Stimulated activated CD4-positive, alpha-beta T cell treated with anti-CD3 and anti-CD28 coated beads, Interleukin-4, amount 100 ng/mL, for 4 hours (primary cell): ENCODE measurements at places on chromosomes 4 and X.

DNA sequence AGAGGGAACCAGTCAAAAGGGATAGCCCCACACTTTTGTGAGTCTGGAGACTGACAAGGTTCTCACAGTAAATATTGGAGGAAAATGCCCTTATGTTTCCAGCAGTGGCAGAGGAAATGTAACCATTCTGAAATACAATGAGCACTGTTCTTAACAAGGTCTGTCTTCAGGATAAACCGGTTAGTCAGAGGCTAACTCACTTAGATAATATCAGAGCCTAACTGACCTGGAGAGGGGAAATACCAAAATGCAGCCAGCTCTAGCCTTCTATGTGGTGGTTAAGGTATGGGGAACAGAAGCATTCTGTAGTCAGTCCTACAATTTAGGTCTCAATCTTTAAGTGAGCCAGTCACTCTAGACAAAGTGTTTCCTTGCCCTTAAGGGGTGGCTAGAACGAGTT is 70.8 kb downstream of the TBCK start:
- no peak for DNase-seq

DNA sequence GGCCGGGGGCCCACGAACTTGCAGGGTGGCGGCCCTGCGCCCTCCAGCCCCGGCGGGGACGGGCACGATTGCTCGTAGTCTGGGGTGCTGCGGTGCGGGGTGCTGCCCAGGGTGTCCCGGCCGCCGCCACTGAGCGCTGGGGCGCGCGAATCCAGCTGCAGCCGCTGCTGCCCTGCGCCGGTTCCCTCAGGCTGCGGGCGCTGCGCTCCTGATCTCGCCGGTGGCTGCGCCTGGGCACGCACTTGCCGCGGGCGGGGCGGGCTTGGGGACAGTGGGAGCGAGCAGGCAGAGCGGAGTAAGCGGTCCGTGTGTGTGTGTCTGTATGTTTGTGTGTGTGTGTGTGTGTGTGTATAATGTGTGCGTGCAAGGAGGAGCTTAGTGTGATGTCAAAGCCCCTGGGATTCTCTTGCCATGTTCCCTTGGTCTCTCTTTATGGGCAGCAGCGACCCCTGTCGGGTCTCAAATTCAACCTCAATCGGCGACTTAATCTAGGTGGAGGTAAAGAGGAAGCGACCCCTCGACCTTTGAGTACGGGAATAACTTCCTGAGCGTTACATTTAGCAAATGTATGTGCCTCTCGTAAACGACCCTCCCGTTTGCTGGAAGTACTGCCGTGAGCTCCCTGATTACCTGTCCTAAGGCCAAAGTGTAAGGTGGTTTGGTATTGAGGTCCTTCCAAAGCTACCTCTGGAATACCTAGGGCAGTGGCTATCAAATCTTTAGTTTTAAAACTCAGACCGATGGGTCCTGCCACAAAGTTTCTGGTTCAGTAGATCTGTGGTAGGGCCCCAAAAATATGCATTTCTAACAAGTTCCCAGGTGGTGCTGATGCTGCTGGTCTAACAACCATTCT is at the start of gene RNF150:
TSS of gene RNF150 (minus strand) at position 324 of the 853 bp plus-strand sequence.
- DNase-seq, result peak; percentile 20

- no peak for DNase-seq
Measured at GRCh38 chrX:13638826-13639225, 14.1 kb upstream of the TCEANC start.

- no peak for DNase-seq
Measured at GRCh38 chr4:120948382-120948781, 25.9 kb upstream of the PRDM5 start.

- no peak for DNase-seq
Measured at GRCh38 chrX:99973572-99974226, 436.4 kb downstream of the PCDH19 start.

DNA sequence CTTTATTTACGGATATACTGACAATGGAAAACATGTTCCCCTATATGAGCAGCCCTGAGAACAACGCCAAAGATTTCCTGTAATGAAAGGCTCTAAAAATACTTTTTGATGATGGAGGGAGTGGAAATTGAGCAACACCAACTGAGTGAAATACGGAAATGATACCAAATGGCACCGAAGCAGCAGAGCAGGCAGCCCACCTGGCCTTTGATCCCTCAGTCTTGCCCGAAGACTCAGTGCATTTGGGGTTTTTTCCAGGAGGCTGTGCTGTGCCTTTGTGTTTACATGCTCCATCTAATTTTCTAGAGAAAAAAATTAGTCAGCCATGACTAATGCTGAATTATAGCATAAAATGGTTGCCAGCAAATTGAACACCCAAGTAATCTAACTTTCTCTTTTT is 169.9 kb upstream of the RBPJ start:
- peak; percentile 21 for DNase-seq

- no peak for DNase-seq
Measured at GRCh38 chrX:37846141-37846540, 1.2 kb downstream of the DYNLT3 start.

DNA sequence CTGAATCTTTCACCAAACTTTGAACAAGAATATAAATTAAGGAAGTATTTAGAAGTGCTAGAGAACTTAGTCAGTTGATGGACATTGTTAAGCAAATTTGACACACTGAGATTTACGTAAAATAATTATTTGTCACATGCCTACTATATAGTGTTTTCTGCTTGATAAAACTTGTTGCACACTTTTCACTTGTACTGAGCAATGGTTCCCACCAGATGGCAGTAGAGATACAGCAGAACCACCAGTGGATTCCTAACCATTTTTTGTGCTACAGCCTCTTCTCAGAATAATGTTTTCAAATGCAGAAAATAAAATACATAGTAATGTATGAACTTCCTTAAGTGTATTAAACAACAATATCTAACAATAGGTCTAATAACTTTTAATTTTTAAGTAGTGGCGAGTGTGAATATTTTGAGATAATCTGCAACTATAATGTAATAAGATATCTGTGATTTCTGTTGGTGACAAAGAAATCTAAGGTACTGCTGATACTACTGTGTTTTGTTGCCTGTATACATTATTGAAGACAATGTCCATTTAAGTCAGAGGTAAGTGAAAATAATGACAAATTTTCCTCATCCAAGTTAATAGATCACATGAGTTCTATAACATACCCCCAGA is 81.2 kb downstream of the APOOL start:
- DNase-seq, result no peak

DNA sequence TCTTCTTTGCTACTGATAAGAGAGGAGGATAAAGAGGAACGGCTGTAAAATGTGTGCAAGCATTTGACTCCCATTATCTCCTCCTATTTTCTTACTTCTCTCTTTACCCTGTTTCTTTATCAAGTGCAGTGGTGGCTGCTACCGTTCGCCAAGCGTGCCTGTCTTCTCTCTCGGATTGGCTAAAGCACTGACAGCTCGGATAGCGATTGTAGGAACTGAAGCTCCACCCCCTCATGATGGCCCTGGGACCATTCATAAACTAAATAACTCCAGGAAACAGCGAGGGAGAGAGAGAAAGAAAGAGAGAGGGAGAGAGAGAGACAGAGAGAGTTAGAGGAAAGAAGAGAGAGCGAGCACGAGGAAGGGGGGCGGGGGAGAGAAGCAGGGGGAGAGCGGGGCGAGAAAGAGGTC is 305 bp upstream of the MAB21L2 start:
- no peak for DNase-seq

GRCh38 chrX:4570151-4570550 is 856.7 kb upstream of the PRKX start:
- no peak for DNase-seq

DNA sequence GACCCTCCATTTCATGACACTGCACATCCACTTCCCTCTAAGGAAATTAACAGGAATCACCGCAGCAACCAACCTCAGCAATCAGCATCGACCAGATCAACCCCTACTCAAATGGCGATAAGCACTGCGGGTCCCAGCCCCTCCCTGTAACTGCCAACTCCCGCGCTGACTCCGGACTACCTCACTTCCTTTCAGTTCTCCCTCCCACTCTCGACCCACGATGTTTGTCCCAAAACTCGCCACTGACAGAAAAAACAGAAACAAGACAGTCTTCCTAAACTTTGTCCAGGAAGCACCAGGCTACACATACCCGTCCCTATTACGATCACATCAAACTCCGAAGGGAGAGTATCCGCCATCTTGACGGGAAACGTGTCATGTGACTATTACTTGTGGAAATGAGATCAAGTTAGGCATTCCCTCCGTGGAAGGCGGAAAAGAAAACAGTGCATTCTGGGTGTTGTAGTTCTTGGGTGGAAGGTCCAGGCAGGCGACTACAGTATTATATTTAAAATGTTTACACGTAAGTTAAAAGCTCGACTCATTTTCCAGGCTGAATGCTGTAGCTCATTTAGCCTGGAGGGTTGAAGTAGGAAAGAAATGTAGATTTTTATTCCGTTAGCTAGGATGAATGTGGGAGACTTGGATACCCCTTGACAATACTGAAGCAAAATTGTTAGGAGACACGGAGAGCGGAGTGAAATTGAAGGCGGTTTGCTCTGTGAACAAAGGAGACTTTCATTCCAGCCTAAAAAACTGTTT is at the start of gene CHM:
TSS of gene CHM (minus strand) at position 385 of the 762 bp plus-strand sequence. CDS start at position 359, 26 bp downstream.
- DNase-seq, result peak; percentile 26

GRCh38 chrX:153491351-153491914 is 3.3 kb upstream of the BGN start:
- no peak for DNase-seq

- no peak for DNase-seq
Measured at GRCh38 chr4:145056325-145057130, 41.5 kb downstream of the ANAPC10 start.

DNA sequence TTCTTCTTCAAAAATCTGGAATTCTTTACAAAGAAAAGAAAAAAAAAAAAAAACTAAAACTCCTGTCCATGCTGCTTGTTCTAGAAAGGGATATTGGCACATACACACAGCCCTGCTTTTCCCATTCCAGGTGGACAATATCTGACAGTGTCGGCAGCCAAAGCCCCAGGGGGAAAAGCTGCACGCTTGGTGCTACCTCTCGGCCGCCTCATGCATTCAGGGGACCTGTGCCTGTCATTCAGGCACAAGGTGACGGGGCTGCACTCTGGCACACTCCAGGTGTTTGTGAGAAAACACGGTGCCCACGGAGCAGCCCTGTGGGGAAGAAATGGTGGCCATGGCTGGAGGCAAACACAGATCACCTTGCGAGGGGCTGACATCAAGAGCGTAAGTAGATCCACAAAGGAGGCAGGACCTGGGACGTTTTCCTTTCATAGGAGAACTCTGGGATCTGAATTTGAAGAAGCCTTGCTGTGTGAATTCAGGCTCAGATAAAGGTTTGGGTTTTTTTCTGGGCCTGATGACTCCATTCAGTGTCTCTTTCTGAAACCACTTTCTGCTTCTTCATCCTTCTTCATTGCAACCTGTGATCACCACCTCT is 71.9 kb downstream of the NPNT start:
- DNase-seq, result no peak

DNA sequence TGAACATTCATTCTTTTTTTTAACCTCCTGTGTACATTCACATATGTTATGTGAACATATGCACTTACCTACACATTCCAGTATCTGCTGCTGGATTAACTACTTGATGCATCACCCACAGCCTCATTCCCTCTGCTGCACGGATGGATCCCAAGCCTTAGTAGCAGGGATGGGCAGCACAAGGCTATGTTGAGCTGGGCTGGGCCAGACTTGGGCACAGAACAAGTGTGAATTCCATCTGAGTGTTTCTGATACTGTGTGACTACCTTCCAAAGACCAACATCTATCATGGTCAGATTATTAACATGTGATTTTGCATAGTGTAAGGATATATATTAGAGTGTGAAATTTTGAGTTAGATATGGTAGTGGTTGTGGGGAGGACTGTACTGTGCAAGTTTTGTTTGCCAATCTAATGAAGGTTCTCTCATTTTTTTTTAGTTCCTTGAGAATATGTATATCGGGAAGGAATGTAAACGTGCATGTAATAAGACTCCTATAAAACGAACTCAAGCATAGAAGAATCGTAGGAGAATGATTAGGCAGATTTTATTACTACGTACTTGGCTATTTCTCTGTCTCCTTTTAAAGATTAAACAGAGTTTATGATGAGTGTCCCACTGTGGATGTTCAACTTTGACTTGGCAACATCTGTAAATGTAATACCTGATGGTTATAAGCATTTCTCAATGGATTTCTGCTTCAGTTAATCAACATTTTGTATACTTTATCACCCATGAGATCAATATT is 23.4 kb upstream of the STBD1 start:
- no peak for DNase-seq

DNA sequence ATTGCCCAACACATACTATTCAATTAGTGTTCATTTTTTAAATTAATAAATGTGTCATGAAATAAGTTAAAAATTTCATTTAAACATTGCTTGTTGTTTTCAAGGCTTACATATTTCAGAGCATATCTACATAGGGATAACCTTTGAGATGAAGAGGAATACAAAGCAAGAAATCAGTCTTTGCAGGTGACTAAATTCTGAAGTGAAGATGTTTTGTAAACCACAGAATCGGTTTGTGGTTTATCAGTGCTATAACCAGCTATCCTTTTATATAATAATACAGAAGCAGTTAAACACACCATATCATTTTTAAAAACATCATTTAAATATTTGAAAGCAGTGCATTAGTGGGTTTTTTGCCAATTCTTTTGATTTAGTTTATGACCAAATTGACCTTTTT is 26.9 kb downstream of the FAM241A start:
- no peak for DNase-seq

- DNase-seq, result no peak
Measured at GRCh38 chrX:39288592-39288991, 487.3 kb downstream of the MID1IP1 start.

DNA sequence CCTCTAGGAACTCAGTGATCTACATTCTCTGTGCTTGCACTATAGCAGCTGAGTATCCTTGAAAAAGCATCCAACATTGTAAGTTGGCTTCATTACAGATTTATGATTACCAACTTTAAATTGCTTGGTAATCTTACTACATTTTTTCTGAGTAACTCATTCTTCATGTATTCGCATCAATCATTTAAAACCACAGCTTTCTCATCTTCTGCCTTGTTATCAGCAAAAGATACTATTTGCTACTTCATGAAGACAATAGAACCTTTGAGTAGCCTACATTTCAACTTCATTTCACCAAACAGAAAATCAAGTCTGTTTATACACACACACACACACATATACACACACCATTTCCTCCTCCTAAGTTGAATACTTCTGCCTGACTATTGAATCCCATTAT is 6.2 kb upstream of the DCAF8L2 start:
- DNase-seq, result no peak

- no peak for DNase-seq
Measured at GRCh38 chr4:2352171-2352570, 66.3 kb downstream of the ZFYVE28 start.

- no peak for DNase-seq
Measured at GRCh38 chrX:10415306-10416001, 204.9 kb downstream of the MID1 start.

DNA sequence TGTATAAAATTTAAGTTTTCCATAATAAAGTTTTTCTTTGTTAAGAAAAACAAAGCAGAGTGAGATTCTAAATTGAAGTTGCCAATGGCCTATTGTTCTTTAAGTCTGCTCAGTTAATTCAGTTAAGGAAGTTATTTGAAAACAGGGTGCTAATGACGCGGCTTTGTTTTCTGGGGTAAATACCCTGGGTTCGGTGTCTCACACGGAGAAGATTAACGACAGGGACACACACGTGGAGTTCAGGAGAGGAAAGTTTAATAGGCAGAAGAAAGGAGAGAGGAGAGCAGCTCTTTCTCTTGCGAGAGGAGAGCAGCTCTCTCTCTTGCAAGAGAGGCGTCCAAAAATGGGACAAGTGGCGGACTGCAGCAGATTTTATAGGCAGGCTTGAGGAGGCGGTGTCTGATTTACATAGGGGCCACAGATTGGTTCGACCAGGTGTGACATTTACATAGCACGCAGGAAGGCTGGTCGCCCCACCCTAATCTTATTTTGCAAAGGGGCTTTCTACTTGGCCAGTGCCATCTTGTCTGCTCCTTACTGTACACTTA is 9.6 kb downstream of the CA5B start:
- no peak for DNase-seq

- no peak for DNase-seq
Measured at GRCh38 chr4:8383451-8384160, 56.9 kb downstream of the ACOX3 start.
